LHCN-M2 (cell line): ENCODE measurements at places on chromosomes 11 and 22. TPM values are rescaled to one million over a fixed set of nuclear protein-coding genes. Genes with fewer than 3 reads are reported as not detected.

GRCh38 chr11:45410391-45411227, 124.5 kb upstream of the SYT13 start:
- DNase-seq: no peak

DNA sequence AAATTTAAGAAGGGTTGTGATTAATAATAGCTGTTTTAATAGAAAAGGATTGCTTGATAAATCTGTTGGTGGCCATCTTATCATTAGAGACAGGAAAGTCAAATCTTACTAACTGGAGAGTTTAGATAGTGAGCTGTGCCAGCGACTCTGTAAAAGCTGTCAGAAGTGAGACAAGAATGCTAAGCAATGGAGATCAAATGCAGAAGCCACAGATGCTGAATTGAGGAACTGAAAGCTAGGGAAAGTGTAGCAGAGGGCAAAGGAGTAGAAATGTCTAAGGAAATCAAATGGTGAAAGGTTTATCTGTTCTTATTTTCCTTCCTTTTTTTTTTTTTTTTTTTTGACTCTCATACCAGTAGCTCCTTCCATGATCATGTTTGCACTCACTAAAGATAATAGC, 13.7 kb downstream of the MS4A13 start:
- DNase-seq: no peak

DNA sequence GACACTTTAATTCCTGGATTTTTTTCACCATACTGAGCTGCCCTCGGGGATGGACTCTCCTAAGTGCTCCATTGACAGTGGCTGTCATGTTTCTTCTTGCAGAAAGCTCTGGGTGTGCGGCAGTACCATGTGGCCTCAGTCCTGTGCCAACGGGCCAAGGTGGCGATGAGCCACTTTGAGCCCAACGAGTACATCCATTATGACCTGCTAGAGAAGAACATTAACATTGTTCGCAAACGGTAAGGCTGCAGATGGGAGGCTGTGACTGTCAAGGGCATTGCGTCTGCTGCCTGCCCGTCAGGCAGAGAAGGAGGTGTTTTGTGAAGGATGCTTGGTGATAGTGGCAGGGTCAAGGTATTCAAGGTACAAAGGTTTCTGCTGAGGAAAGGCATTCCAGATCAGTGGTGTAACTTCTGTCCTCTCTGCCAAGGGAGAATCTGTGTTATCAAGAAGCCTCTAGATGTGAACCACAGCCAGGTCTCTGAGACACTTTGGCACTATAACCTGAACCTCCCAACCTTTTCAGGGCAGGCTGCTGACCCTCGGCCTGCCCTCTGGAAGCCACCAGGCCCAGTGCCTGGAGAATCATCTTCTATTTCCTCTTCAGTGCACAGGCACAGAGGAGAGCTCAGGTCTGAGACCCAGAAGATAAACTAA, 30.8 kb downstream of the ACO2 start:
- no peak for DNase-seq

GRCh38 chr11:17489751-17490150, 13.1 kb upstream of the ABCC8 start:
- DNase-seq: no peak

DNA sequence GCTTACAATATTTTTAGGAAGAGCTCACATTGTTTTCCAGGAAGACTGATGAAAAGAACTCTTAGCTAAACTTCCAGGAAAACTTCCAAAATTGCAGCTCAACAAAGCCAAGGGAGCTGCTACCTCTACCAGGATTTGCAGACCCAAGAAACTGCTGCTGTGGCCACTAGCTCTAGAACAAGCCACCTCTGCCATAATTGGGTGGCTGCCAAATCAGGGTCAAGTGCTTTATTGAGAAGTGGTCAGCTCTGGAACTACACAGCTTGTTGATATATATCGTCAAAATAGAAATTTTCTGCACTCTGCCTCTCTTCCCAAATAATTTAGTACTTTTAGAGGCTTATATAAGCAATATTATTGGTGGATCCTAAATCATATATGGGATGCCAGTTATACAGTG, 371.8 kb upstream of the CHORDC1 start:
- DNase-seq: no peak

DNA sequence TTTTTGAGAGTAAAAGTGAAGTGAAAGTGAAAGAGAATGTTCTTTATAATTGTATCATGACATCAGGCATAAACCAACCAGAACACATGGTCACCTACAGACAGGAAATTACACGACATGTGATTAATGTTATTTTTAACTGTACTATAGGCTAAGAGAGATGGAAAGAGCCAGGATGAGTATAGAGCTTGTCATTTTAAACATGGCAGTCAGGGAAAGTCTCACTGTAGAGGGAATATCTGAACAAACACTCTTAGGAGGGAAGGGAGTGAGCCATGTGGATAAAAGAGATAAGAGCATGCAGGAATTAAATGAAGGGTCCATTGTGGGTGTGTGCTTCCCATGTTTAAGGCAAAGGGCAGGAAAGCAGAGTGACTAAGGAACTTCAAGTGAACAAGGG, 599.1 kb upstream of the FAT3 start:
- DNase-seq: no peak

DNA sequence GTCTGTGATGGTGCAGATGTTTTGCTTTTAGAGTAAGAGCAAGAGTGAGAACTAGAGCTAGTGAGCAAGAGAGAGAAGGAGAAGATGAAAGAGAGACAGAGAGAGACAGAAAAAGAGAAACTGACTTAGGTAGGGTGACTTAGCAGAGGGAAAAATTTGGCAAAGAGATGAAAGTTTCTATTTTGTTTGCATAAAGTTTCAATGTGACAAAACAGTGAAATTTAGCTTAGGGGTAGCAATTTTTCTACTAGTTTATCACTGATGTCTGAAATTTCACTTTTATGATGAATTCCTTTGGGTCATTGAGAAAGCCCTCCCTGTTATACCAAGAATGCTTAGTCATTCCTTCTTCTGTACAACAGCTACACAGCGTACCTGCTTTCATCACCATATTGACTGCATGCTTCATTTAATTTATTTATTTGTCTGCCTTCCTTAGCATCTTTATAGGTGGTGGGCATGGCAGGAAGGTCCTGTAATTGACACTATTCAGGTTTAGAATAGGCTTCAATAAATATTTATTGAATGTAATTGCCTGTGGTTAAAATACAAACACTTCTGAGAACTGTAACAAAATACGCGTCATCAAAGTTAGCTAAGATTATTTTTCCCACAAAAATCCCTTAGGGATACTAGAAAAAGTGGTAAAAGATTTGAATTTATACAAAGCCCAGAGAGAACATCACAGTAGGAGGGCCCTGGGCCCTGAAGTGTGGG, 19.9 kb upstream of the CTSC start:
- peak; percentile 34 for DNase-seq

The HEPHL1 gene
- total RNA-seq: not detected in 2 replicates

The SLC6A5 gene
- not detected in 2 replicates for total RNA-seq
